SIG-M5 (cell line): ENCODE measurements at places on chromosomes 12 and 14.

GRCh38 chr12:91105807-91106206, 5.5 kb downstream of the LUM start:
- DNase-seq: no peak

- no peak for DNase-seq
Measured at GRCh38 chr12:18443768-18444437, 182.6 kb downstream of the PIK3C2G start.

DNA sequence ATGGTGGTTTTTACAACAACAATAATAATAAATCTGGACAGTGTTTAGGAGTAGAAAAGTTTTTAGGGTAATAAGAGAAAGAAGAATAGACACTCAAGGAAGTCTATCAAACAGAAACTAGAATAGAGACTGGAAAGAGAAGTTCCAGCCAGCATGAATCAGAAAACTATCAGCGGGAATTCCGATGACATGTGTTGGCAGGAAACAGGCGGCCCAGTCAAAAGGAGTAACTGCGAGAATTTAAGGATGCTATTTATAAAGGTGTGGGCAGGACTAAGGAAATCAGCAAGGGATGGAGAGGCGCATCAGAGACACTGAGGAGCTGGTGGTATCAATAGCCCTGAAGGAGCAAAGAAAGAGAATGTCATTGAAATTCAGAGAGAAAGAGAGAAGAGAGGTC, 89.9 kb downstream of the TBX5 start:
- no peak for DNase-seq

DNA sequence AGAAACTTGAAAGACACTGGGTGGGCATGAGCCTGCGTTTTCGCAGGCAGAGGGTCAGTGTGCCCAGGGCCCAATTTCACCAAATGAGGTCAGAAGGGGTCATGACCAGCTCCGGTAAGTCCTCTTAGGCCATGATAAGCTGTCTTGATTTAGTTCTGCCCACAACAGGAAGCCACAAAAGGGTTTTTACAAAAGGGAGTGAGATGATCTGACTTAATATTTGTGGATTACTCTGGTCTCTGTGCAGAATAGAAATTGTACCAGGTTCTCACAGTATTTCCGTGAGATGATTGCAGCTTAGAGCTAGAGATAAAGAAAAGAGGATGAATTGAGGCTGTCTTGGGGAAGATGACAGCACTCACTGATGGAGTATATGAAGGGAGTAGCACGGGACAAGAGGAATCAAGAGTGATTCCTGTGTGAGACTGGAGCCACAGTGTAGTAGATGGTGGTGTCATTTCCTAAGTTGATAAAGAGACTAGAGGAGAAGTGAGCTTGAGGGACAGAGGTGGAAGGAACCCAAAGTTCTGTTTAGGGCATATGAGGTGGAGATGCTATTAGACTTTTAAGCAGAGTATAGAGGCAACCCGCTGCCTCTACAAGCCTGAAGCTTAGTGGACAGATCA, 288.3 kb upstream of the AMIGO2 start:
- no peak for DNase-seq

DNA sequence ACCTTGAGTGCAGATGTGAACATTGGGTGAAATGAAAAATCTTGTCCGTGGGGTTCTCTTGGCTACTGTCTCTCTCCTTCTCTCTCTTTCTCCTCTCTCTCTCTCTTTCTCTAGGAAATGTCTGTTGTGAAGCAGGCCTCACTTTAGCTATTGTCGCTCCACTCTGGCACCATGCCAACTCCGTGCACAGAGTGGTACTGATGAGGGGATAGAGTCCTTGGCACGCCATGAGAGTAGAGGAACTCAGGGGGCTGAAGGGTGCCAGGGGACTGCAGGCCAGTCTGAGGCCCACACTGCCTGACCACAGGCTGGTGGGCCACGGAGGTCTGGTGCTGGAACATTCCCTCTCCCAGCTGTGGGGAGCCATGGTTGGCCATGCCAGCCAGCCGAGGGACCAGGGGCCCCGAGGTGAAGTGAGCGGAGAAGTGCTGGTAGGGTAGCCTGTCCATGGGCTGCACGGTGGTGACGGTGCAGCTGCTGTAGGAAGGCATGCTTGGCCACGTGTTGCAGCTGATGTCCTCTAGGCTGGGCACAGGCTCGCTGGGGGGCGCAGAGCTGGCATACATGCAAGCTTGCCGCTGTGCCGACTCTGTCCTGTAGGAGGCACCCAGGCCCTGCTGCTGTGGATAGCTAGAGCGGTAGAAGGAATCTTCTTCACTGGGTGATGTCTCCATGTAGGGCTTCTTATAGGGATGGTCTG, 50.4 kb downstream of the TBX5 start:
- DNase-seq: no peak

GRCh38 chr14:68084256-68084655, 264.7 kb downstream of the RAD51B start:
- no peak for DNase-seq

DNA sequence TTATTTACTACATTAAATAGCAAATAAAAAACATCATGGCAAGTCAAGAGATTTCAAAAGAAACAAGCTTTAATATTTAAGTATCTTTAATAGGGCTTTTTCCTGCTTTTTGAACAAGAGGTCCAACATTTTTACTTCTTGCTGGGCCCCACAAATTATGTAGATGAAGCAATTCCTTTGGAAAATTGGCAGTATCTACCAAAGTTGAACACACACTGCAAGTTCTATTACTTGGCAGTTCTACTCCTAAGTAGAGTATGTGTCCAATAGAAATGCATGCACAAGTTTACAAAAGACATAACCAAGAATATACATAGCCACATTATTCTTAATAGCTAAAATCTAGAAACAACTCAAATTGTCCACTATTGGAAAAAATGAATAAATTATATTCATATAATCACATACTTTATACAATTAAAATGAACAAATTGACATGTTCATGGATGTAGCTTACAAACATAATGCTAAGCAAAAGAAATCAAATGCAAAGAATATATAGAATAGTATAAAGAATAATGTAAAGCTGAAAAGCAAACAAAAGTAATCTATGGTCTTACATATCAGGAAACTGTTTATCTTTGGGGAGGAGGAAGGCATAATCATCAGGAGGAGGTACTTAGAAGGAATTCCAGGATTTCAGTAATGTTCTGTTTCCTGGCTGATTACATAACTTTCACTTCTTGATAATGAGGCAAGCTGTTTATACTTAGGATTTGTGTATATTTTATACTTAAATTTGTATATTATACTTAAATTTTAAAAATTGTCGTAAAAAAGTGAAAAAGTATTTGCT, 6.5 kb upstream of the TMBIM4 start:
- no peak for DNase-seq

GRCh38 chr14:64935508-64935907, 7.0 kb downstream of the GPX2 start:
- DNase-seq: no peak

GRCh38 chr14:102951034-102951433, 28.6 kb downstream of the AMN start:
- DNase-seq: no peak

- DNase-seq: no peak
Measured at GRCh38 chr12:19288603-19289244, 150.6 kb upstream of the AEBP2 start.

DNA sequence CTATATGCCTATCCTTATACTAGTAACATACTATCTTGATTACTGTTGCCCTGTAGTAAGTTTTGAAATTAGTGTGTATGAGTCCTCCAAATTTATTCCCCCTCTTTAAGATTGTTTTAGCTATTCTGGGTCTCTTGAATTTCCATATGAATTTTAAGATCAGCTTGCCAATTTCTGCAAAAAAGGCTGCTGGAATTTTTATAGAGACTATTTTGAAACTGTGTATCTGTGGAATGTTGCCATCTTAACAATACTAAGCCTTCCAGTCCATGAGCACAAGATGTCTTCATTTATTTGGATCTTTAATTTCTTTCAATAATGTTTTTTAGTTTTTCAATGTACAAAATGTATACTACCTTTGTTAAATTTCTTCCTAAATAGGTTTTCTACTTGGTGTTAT, 79.8 kb upstream of the ETV6 start:
- no peak for DNase-seq

GRCh38 chr12:64082866-64083268, 139.2 kb downstream of the KICS2 start:
- DNase-seq: no peak

GRCh38 chr12:84994426-84994825, 41.7 kb downstream of the TSPAN19 start:
- no peak for DNase-seq

GRCh38 chr12:81340910-81341309, 263.0 kb downstream of the ACSS3 start:
- DNase-seq: no peak

DNA sequence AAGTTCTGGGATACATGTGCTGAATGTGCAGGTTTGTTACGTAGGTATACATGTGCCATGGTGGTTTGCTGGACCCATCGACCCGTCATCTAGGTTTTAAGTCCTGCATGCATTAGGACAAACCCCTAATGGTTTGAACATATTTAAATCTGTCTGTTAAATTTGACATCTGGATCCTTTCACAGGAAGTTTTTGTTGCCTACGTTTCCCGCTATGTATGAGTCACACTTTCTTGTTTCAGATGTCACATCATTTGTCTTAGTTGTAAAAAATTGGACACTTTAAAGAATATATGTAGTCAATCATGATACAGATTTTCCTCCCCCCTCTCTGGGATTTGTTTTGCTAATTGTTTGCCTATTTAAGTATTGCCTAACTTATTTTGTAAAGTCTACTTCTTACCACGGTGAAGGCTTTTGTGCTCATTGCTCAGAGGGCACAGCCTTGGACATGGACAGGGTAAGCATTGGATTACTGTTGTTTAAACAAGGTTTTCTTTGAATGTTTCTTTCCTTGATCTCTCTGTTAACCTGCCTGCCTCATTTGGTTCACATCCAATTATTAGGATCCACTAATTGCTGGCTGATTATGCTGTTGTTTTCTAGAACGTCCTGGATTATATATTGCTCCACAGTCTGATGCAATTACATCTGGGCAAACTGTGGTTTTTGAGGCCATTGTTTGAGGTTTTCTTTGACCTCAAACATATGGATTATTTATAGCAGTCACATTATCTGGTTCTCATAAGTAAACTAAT, 1441.4 kb downstream of the AACS start:
- DNase-seq: no peak

GRCh38 chr12:29552324-29552927, 54.9 kb upstream of the OVCH1 start:
- DNase-seq: no peak

GRCh38 chr12:131100031-131100674, 146.4 kb downstream of the ADGRD1 start:
- DNase-seq: no peak

- no peak for DNase-seq
Measured at GRCh38 chr14:101418601-101419000, 142.7 kb upstream of the DIO3 start.
